RKO (cell line): ENCODE measurements at places on chromosomes 7 and 10.
A peak's percentile ranks its signal among the peaks of the same experiment; 100 is the strongest.

DNA sequence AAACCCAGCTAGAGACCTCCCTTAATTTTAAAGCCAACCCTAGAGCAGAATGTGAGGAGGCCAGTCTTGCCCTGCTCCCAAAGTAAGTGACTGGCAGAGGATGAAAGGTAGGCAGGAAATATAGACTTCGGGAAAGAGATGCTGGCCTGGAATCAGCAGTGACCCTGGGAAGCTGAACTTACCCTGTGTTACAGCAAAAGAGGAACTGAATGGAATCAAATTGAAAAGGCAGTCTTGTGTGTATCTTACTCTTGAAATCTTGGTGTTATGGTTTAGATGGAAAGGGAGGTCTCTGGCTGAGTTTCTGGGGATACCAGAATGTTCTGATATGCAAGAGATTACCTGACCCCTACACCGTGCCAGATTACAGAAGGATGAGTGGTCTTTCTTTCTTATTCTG, 7.9 kb upstream of the CFAP43 start:
- DNase-seq, result no peak

DNA sequence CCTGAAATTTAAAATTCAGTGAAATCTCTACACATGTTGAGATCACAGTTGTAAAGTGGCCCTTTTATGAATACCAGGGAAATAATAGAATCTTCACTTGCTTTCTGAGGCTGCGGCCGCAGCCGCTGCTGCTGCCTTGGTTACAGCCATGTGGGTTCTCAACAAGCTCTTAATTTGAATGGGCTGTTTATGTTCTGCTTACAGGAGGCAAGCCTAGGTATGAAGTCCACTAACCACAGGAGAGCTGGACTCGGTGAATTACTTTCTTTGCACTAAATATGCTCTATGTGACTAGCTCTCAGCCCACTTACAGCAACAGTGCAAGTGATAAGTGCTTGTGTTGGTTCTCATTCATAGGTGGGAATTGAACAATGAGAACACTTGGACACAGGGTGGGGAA, 410.8 kb downstream of the SFMBT2 start:
- DNase-seq, result no peak

DNA sequence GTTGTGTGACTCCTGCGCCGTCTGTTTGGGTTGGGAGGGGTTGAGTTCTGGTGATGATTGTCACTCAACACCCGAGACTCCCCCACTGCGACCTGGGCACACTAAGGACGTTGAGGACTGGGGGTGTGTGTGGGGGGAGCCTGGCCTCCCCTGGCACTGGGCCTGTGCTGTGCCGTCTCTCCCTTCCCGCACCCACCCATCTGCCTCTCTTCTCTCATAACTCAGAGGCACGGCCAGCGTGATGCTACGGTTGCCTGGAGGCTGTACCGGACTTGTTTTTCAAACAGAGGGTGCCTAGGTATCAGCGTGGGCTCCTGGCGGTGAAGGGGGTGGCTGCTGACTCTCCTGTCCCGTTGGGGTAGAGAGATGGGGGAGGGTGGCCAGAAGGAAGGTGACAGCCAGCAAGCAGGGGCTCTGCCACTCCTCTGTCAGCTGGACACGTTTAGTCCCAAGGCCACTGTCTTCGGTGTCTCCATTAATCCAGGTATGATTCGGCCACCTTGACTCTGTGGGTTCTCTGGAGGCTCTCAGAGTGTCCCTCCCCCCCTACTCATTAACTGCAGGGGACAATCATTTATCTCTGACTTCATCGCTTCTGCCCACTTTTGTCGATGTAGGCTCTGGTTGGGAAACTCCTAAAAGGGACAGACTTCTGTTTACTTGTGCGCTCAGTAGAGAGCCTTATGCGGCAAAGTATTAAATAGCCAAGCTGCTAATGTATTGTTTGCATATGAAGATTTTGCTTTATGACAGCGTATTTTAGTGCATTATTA, 56.5 kb upstream of the PFKFB3 start:
- DNase-seq, result no peak

DNA sequence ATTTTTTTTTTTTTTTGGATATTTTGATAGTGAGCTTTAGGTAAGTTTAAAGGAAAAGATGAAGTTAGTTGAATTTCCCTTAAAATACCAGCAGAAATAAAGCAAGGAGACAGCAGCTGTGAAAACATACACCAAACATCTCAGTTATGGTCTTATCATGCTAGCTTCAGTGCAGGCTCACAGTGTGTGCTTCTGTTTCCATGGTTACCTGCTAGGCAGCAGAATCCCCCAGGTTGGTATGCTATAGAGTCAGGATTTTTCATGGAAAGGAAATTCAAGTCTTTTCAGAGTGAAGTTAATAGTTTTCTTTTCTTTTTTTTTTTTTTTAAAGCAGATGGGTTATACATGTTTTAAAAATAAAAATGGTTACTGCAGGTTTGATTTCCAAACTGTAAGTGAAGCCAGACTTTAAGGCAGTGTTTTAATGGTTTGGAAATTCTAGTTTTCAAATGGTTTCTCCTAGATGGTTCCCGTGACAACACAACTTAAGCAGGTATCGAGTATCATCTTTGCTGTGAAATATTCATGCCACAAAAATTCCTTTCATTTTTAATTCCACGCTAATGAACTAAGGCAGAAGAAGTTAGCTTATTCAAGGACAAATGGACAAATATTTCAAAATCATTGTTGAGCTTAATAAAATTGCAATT, 230.9 kb downstream of the BICC1 start:
- no peak for DNase-seq

- peak; percentile 94 for DNase-seq
Measured at GRCh38 chr10:110500515-110500905, 2.8 kb downstream of the DUSP5 start.
